ENCODE measurements at places on chromosomes 4 and X. TPM values are rescaled to one million over a fixed set of nuclear protein-coding genes. Genes with fewer than 3 reads are reported as not detected.

The PDGFC gene
- 0.62 TPM for total RNA-seq

GRCh38 chr4:125191232-125191631, 123.5 kb upstream of the FAT4 start:
- H3K4me3 ChIP-seq: no peak overlapping the region
- no peak for DNase-seq
- H3K27me3 ChIP-seq: no peaks in the 10 kb centered on the region
- no peaks in the 10 kb centered on the region for H3K36me3 ChIP-seq

GRCh38 chr4:151184523-151185458, 85.4 kb downstream of the RPS3A start:
- DNase-seq: no peak
- H3K4me3 ChIP-seq: no peak overlapping the region
- H3K27ac ChIP-seq: no peak overlapping the region
- H3K36me3 ChIP-seq: no peaks in the 10 kb centered on the region
- H3K4me1 ChIP-seq: no peaks in the 10 kb centered on the region
- H3K27me3 ChIP-seq: no peaks in the 10 kb centered on the region

- H3K4me3 ChIP-seq: no peak overlapping the region
- DNase-seq: no peak
- H3K4me1 ChIP-seq: peaks cover under 1% of the 10 kb centered on the region
- H3K27ac ChIP-seq: no peak overlapping the region
- H3K36me3 ChIP-seq: peaks cover 6% of the 10 kb centered on the region
Measured at GRCh38 chr4:77001907-77002306, 52.4 kb downstream of the SEPTIN11 start.

DNA sequence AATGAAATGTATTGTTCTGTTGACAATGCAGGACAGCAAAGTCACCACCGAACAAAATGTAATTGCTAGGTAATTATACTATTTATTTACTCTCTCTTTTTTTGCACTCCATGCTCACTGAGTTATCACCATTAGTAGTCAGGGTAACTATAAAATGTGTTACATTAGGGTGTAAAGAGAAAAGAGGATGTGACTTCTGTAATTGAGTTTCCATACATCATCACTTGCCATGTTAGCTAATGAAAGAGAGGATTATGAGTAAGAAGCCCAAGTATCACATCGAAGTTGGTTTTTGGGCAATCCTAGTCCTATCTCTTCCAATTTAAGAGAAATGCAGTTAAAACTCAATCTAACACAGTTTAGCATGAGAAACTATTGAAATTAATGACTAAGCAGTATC, 7.6 kb downstream of the ZXDA start:
- no peaks in the 10 kb centered on the region for H3K27me3 ChIP-seq
- H3K36me3 ChIP-seq: no peaks in the 10 kb centered on the region
- no peak for DNase-seq
- peaks cover 16% of the 10 kb centered on the region for H3K4me1 ChIP-seq
- H3K27ac ChIP-seq: no peak overlapping the region

The SAGE1 gene
- not detected for total RNA-seq

The SORBS2 gene
- total RNA-seq: 0.07 TPM

DNA sequence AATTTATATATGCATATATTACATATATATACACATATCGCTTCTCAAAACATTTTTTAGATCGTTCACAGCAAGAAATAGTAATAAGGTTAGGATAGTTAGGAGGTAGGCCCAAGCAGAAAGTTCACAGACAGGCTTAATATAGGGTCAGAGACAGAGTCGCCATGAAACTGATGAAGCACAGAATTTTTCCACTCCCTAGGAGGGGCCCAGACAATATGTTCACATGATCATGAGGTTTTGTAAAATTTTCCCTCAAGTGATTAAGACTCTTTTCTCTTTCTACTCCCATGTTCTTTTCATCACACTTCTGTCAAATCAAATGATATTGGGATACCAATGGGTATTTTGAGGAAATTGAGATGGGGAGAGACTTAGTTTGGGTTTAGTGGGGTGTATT, 5.2 kb upstream of the ENAM start:
- H3K4me3 ChIP-seq: no peak overlapping the region
- H3K27ac ChIP-seq: no peak overlapping the region
- DNase-seq: peak; percentile 33

The ZC4H2 gene
- 6.6 TPM for total RNA-seq

DNA sequence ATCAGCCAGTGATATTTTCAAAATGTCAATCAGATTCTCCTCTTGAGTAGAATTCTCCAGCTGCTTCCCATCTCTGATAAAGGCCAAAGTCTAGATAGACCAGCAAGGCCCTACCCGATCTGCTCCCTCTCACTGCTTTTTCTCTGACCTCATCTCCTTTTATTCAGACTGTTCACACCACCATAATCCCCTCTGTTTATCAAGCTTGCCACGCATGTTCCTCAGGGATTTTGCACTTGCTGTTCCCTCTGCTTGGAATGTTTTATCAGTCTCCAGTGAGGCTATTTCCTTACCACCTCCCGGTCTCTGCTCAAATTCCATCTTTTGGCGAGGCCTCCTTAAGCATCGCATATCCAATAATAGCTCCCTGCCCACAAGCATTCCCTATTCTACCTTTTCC, 20.1 kb downstream of the NOCT start:
- H3K36me3 ChIP-seq: peaks cover 3% of the 10 kb centered on the region
- no peak for DNase-seq
- no peak overlapping the region for H3K4me3 ChIP-seq
- no peaks in the 10 kb centered on the region for H3K27me3 ChIP-seq

The SPP1 gene
- total RNA-seq: not detected

DNA sequence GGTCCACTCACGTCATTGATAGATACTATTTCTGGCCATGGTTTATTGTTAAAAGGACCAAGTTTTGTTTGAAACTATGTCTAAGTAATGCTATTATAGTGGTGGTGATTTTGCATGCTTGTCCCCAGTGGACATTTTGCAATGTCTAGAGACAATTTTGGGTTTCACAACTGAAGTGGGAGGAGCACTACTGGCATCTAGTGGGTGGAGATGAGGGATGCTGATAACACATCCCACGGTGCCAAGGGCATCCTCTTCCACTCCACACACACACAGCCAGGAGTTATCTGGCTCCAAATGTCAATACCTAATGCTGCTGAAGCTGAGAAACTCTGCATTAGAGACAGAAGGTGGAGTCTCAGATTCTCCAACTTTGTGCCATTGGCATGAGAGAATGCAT, 131.2 kb downstream of the FRMPD4 start:
- H3K27ac ChIP-seq: no peak overlapping the region
- no peaks in the 10 kb centered on the region for H3K27me3 ChIP-seq
- H3K4me1 ChIP-seq: no peaks in the 10 kb centered on the region
- no peaks in the 10 kb centered on the region for H3K36me3 ChIP-seq
- no peak for DNase-seq
- no peak overlapping the region for H3K4me3 ChIP-seq

GRCh38 chr4:41218703-41219102, 4.4 kb upstream of the APBB2 start:
- peaks cover 15% of the 10 kb centered on the region for H3K4me1 ChIP-seq
- peaks cover 34% of the 10 kb centered on the region for H3K27me3 ChIP-seq
- no peaks in the 10 kb centered on the region for H3K36me3 ChIP-seq
- no peak for DNase-seq
- H3K27ac ChIP-seq: no peak overlapping the region

DNA sequence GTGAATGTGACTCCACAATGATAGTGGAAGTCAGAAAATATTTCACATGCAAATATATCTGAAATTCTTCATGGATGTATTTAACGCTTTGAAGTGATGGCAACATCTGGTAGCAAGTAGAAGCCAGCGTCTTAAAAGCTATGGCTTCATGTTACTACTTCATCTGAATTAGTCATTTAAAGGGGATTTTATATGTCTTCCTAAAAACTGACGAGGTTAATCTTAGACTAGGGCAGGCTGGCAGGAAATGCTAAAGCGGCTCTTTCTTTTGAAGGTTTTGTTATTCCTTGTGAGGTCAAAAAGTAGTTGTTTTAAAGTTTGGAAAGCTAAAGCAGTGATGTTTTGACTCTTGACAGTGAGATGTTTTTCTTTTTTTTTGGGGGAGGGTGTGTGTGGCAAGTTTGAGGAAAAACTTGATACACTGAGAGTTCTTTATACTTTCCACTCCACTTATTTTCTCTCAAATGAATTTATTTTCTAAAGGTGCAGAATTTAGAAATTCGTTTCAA, 22.6 kb downstream of the PLS3 start:
- H3K4me3 ChIP-seq: no peak overlapping the region
- H3K27me3 ChIP-seq: no peaks in the 10 kb centered on the region
- DNase-seq: no peak
- H3K36me3 ChIP-seq: no peaks in the 10 kb centered on the region
- H3K4me1 ChIP-seq: no peaks in the 10 kb centered on the region

DNA sequence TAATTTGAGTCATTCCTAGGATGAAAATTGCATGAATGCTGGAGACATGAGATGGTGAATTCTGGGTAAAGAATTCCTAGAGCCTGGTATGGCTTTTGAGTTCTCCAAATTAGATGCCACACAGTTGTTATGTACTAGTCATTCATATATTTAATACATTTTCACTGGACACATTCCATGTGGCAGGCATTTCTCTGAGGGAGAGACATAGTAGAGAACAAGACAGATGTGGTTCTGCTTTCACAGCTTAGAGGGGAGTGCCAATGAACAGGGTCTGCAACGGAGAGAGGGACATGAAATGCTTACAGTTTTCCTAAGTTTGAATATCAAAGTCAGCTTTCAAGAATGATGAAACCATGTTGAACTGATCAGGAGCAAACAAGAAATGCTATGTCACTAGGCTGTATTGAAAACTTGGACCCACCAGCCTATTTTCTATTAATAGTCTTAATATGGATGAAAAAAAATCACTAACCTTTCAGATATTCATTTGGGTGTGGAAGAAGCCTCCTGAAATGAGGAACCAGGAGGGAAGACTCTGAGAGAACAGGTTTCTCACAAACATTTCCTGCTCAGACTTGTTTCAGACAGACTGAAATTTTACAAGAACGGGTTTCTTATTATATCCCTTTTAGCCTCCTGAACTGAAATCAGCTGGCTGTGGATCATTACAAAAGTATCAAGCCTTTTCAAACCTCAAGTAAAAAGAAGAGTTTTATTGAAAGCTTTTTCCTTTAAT, 276.0 kb upstream of the TET2 start:
- no peaks in the 10 kb centered on the region for H3K4me1 ChIP-seq
- no peak for DNase-seq
- H3K27ac ChIP-seq: no peak overlapping the region
- H3K36me3 ChIP-seq: no peaks in the 10 kb centered on the region
- H3K27me3 ChIP-seq: no peaks in the 10 kb centered on the region
- H3K4me3 ChIP-seq: no peak overlapping the region

The UCHL1 gene
- not detected for total RNA-seq

GRCh38 chr4:183626168-183626567, 32.8 kb downstream of the RWDD4 start:
- no peaks in the 10 kb centered on the region for H3K4me1 ChIP-seq
- no peaks in the 10 kb centered on the region for H3K27me3 ChIP-seq
- no peak for DNase-seq

The COX7B2 gene
- not detected for total RNA-seq

- H3K27me3 ChIP-seq: no peaks in the 10 kb centered on the region
- DNase-seq: no peak
- H3K4me3 ChIP-seq: no peak overlapping the region
- H3K4me1 ChIP-seq: no peaks in the 10 kb centered on the region
- H3K27ac ChIP-seq: no peak overlapping the region
Measured at GRCh38 chr4:8294036-8294435, 24.5 kb downstream of the HTRA3 start.

GRCh38 chr4:163620738-163621137, 126.2 kb downstream of the TMA16 start:
- H3K27ac ChIP-seq: no peak overlapping the region
- DNase-seq: no peak
- no peak overlapping the region for H3K4me3 ChIP-seq
- H3K27me3 ChIP-seq: no peaks in the 10 kb centered on the region
- H3K4me1 ChIP-seq: peaks cover 10% of the 10 kb centered on the region
- no peaks in the 10 kb centered on the region for H3K36me3 ChIP-seq

All from CD4-positive, CD25-positive, alpha-beta regulatory T cell (primary cell).